Stimulated activated CD8-positive, alpha-beta memory T cell treated with anti-CD3 and anti-CD28 coated beads, Interleukin-2, amount 100 ng/mL, for 1 hour (primary cell): ENCODE measurements at places on chromosomes 16 and 17.

GRCh38 chr17:60107526-60108257 is 29.0 kb upstream of the HEATR6 start:
- no peak for DNase-seq

DNA sequence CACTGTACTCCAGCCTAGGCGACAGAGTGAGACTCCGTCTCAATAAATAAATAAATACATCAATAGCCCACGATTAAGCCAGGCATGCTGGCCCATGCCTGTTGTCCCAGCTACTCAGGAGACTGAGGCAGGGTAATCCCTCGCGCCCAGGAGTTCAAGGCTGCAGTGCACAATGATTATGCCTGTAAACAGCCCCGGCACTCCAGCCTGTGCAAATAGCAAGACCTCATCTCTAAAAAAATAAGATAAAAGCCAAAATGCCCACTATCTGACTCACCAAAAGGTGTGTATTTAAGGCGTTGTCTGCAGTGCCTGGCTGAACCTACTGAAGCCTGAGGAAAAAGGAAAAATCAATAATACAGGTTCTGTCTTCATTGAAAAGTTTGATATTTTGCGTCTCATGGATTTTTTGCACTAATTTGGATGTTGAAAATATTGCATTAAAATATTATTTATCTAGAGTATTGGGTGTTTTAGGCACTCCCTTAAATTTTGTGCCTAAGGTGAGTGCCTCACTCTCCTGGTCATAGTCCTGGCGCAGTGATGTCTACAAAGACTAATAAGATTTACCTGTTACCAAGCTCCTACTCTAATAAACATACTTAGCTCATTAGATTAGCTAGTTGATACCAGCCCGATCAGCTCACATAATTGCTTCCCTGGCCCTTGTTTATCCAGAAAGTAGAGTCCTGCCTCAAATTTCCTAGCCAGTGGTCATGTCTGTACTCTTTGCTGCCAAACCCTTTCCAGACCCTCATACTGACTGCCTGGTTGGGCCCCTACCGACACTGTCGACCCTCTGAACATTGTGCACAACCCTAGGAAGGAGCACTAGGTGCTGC is 24.7 kb upstream of the TOB1 start:
- DNase-seq, result no peak

DNA sequence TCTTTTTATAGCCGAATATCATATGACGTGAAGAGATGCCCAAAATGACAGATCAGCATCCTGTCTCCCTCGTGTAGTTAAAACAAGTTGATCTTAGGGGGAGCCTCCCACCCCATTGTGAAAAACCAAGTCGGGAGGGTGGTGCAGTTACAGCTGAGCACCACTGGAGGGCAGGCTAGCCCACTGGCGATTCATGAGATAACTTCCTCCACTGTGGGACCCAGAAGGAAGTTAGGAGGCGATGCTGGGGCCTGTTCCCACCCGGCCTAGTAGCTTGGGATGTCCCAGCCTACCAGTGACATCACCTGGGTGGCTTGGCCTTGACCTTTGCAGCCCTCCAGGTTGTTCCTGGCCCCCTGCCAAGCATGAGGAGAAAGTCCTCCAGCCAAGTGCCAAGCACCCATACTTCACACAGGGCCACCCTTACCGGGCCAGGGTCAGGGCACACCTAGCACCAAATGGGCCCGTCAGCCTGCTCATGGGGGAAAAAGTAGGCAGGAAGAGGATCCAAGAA is 8.1 kb upstream of the CPNE2 start:
- DNase-seq, result peak; percentile 42

GRCh38 chr17:62627904-62628633 is 599 bp downstream of the MRC2 start:
- no peak for DNase-seq

DNA sequence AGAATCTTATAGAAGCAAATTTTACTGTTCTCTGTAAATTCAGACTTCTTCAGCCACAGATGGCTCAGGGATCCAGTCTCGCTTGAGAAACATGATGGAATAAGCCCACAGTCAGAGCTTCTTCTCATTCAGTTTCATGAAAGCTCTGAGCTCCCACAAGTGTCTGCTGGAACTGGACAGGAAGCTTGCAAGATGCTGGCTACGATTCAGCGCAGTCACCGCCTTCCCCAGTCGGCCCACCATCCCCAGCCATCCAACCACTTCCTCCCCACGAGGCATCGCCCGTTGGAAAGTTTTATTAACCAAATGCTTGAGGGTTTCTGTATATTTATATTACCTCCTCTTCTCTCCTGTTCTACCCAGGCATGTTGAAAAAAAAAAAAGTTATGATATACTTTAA is 171.7 kb downstream of the ZFHX3 start:
- no peak for DNase-seq

DNA sequence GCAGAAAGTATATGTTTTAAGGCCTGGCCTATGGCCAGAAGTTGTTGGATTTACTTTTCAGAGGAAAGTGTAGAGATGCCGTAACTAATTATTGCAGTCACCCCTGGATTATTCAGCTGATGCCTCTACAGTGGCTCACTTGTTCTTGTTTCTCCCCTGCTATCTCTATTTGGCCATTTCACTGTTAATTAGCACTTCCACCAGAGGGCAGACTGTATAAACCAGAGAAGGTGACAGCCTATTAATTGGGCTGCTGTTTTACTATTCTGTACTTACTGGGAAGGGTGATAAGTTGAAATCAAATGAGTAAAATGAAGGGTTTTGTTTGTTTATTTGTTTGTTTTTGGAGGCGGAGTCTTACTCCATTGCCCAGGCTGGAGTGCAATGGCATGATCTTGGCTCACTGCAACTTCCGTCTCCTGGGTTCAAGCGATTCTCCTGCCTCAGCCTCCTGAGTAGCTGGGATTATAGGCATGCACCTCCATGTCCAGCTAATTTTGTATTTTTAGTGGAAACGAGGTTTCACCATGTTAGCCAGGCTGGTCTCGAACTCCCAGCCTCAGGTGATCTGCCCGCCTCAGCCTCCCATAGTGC is 66.0 kb downstream of the CDK12 start:
- no peak for DNase-seq

DNA sequence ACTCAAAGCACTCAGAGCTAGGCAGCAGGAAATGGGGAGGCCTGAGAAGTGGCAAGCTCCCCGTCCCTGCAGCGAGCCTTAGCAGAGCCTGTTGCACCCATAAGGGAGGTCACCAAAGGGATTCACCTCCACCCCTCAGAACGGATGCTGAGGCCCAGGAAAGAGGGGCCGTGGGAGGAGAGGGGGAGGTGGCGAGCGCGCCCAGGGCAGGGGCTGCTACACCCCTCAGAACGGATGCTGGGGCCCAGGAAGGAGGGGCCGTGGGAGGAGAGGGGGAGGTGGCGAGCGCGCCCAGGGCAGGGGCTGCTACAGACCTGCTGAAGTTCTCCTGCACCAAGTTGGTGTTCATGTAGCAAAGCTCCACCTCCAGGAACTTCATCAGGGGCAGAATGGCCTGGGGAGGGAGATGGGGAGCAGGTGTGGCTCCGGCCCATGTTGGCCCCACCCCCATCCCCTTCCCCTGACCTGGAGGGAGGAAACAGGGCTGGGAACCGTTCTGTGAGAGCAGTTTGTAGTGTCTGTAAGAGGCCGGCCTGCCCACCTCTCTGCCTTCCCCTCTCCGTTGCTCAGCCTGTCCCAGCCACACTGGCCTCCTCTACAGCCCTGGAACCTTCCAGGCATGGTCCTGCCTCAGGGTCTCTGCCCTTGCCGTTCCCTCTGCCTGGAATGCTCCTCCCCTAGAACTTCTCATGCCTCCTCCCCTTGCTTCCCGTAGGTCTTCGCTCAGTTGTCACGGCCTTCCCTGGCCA is 11.4 kb downstream of the UNC13D start:
- no peak for DNase-seq

DNA sequence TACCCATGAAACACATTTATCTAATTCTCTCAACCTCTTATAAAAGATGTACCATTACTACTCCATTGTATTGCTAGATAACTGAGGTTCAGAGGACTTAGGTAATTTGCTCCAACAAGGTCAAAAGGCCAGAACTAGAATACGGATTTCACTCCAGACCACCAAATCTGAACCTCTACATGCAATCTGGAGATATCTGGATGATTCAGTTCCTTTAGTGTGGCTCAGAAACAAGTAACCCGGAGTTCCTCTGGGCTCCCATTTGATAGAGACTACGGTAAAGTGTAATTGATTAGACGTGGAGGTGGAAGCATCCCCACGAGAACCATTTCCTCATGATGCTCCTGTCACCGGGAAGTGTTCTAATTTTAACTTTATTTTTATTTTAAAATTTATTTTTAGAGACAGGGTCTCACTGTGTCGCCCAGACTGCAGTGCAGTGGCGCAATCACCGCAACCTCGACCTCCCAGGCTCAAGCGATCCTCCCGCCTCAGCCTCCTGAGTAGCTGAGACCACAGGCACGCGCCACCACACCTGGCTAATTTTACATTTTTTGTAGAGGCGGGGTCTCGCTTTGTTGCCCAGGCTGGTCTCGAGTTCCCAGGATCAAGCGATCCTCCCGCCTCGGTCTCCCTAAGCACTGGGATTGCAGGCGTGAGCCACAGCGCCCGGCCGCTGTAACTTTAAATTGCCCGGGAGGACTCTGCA is 608 bp upstream of the COX10 start:
- no peak for DNase-seq
